ENCODE measurements at places on chromosomes 1 and 21.

GRCh38 chr1:95561346-95561745 lies 327.3 kb downstream of the RWDD3 start:
- DNase-seq = no peak

GRCh38 chr1:104028416-104029035 lies 278.8 kb downstream of the AMY1C start:
- DNase-seq = no peak

DNA sequence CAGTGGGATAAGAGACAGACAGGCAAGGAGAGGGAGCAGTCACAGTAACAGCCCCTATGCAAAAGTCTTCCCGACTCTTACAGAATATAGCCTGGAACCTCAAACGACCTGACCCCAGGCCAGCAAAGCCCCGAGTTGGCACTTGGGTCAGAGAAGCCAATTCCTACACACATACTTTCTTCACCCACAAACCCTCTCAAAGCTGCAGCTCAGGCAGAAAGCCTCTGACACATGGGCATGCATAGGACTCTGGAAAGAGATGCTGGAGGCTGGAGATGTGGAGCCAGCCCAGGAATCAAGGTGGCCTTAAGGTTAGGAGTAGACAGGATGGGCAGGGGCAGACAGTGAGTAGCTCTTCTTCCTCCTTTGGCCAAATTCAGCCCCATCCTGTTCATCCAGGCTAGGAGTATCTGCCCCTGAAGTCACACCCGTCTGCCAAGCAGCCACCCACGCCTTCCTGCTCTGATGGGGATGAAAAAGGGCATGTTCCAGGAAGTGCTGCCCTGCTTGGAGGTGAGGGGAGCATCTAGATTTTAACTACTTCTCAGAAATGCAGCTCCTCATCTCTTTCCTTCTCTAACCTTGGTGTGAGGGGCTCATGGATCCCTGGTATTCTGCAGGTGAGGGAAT lies 7.8 kb downstream of the SLC41A1 start:
- DNase-seq = no peak

DNA sequence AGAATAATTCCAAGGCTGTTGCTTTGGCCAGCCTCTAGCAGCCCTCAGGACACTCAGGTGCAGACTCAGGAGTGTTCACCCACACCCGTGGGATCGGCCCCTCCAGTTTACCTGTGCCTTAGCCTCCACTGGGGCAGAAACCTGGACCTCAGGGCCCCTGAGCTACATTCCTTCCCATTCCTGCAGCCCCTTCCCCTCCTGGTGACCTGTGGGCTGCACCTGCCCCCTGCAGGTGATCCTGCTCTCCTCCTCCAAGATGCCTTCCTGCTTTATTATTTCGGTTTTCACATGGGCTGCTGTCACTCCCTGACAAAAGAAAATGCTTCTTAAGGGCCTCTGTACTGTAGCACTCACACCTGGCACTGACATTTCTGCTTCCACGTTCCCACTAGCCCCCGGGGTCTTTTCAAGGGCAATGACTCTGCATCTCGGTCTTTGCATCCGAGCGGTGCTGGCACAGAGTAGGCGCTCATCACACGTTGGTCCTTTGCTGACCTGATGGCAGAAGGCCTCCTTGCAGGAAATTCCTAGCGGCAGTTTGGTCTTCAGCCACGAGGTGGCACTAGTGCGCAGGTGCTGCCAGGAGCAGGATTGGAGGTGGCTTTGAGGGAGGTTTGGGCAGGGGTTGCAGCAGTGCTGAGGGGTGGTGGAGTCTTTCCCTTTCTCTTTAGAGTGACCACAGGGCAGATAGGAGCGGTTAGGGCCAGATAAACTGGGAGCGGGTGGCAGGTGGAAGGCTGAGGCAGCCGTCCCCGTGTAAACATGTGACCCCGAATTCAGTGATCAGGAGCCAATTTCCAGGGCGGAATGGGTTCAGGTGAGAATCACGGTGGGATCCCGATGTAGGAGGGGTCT lies 25.3 kb upstream of the ETV3 start:
- peak; percentile 17 for DNase-seq

DNA sequence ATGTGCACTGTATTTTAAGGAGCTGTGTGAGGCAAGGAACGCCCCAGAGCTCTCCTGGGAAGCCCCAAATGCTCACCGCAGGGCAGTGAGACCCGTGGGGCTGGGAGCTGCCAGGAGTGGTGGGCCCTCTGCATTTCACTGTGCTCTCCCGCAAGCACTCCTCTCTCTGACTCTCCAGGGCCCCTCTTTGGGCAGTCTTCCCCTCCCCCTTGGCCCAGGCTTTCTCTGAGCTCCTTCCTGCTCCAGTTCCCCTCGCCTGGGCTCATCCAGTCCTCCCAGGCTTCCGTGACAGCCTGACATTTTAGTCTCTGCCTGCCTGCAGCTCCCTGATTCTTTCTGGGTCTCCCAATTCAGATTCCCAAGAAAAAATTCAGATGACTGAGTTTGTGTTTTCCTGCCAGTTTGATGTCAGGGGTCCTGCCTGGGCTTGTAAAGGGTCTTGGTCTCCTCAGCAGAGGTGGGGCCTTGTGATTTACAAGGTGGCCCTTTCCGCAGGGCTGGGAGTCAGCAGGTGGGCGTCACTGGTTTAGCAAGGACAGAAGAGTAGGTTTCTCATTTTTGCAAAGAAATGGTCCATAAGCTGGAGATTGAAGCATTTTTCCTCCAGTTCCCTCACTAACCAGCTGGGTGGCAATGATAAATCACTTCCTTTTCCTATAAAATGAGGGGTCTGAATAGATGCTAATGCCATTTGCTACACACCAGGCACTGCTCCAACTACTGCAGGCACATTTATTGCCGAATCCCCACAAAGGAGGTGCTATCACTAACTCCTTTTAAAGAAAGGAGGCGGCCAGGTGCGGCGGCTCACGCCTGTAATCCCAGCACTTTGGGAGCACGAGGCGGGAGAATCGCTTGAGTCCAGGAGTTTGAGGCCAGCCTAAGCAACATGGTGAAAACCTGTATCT lies 1.9 kb upstream of the CA6 start:
- DNase-seq = no peak

GRCh38 chr1:197800379-197801110 lies 25.3 kb upstream of the DENND1B start:
- no peak for DNase-seq

DNA sequence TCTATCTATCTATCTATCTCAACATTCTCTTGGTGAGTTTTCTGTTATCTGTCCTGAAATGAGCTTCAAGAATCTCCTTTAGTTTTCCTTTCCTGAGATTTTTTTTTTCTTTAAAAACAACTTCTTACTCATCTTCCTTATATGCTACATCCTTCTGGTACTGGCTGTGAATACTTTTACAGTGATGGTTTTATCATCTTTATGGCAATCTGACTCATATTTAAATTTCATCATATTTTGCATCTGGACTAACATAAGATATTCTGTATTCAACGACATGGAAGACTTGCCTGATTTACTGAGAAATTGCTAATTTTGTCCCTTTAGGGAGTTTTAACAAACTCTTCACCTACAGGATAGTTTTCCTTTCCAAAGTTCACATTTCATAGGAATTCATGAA lies 33.0 kb downstream of the PDE4B start:
- no peak for DNase-seq

Data from activated CD4-positive, CD25-positive, alpha-beta regulatory T cell (primary cell).